Natural killer cell treated with Interleukin-12 subunit alpha and Interleukin-12 subunit beta and Interleukin-15 and Interleukin-18, amount 100 ng/mL, for 72 hours (primary cell): ENCODE measurements at places on chromosomes 3 and 15. TPM values are rescaled to one million over a fixed set of nuclear protein-coding genes. Genes with fewer than 3 reads are reported as not detected.

The ERICH6 gene
- not detected for total RNA-seq

The UPK1B gene
- total RNA-seq: not detected

- DNase-seq: no peak
These were observed 4.8 kb downstream of the TTBK2 start for GRCh38 chr15:42915654-42916315.

GRCh38 chr3:111152496-111152895, 80.9 kb downstream of the NECTIN3 start:
- DNase-seq: no peak

DNA sequence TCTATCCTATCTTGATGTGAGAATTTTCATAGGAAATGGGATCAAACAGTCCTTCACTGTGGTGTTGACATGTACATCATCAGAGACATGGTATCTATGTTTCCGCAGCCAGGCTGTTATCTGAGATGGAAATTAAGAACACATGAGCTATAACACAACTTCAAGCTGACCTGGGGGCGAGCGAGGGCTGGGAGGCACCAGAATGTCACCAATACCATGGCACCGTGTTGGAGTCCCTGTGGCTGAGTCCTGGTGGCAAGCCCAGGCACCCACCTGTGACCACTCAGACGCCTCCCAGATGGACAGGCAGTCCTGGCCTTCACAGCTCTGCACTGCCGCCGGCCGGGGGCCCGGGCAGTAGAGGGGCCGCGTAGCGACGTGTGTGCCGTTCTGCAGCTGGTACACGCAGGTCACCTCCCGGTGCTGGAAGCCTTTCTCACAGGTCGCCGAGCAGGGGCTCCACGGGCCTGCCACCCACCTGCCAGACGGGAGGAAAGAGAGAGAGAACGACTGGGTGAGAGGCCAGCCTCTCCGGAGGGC, 263.9 kb upstream of the LYSMD4 start:
- peak; percentile 57 for DNase-seq

GRCh38 chr3:59968513-59969045, 918.8 kb upstream of the CFAP20DC start:
- no peak for DNase-seq

- DNase-seq: no peak
These were observed 585.3 kb upstream of the BCHE start for GRCh38 chr3:166422556-166422955.
